ENCODE measurements at places on chromosomes 6 and 20.
A peak's percentile ranks its signal among the peaks of the same experiment; 100 is the strongest.

- no peak for DNase-seq
Measured at GRCh38 chr6:164013480-164014208, 599.1 kb downstream of the QKI start.

GRCh38 chr6:20640181-20640580, 105.9 kb downstream of the CDKAL1 start:
- no peak for DNase-seq

DNA sequence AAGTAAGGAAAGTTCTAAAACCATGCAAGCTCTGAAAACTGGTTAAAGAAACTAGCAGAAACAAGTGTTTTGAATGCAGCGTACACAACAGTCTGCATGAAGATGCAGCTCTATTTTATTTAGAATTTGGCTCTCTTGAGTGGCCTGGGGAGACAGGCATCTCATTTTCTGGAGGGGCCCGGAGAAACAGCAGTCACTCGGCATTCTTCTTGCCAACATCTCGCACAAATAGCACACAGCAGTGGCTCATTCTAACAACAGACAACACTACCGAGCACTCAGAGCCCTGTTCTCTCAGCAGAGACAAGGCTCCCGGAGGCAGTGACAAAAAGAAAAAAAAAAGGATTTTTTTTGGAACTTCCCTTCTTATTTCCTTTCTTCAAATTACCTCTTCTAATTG, 108.5 kb upstream of the STMND1 start:
- DNase-seq = no peak

DNA sequence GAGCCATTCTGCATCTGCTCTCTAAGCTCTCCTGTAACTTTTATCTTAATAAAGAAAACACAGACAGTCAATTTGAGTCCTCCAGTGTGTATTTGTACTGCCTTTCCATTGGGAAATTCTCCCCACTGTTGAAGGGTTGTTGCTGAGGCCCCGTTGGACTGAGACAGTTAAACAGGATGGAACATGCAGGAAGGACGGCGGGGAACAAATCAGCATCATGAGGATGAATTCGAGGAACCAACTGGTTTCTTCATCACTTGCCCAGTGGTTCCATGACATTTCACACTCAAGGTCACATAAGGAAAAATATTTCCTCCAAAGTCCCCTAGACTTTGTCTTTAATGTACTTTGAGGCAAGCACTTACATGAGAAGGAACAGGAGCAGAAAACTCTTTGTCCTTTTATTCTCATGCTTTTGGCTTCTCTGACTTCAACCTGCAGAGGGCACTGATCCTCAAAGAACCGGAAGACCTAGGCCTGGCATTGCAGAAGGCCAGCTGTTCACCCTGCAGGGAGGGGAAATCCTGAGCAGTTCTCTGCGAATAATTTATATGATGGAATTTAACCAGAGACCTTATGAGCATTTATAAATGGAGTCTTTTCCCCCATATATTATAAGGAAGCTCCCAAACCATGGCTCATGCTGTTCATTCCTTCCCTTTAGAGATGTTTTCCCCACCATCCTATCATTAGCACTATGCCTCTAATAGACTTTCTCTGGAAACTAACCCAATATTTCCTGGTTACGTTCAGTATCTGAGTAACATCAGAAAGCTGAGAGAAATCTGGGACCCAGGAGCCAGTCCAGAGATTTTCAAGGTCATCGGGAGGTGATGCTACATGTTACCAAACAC, 55.2 kb upstream of the ADGRF1 start:
- peak; percentile 13 for DNase-seq

GRCh38 chr6:16272201-16272600, 33.8 kb downstream of the GMPR start:
- DNase-seq = no peak

DNA sequence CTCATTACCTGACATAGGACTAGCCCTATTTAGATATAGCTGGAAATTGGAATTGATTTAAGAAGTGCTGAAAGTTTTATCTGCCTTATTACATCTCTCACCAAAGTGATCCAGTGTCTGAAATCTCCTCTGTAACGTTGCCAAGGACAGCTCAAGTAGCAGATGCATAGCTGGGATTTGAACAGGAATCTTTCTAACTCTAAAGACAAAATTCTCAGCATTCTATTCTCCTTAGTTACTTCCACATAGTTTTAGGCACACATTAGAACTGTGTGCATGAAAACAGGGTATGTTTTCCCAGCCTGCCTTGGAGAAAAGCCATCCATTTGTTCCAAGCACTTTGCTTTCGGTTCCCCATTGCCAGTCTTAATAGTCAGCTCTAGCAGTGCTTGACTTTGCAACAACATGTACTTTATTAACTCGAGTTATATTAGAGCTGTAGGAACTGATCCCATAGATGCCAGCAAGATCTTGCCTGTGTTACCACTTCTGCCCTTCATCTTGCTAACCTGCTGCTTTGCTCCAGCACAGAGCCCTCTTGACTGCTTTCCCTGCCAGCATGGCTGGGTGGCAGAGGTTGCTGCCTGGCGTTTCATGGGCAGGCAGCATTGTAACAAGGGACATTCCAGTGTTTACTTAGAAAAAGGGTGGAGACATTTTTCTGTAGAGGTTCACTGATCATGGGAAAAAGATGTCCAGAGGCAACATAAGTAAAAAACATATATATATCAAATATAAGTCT, 56.1 kb upstream of the STMND1 start:
- DNase-seq = no peak

GRCh38 chr6:111530218-111530617, 47.2 kb upstream of the REV3L start:
- no peak for DNase-seq

DNA sequence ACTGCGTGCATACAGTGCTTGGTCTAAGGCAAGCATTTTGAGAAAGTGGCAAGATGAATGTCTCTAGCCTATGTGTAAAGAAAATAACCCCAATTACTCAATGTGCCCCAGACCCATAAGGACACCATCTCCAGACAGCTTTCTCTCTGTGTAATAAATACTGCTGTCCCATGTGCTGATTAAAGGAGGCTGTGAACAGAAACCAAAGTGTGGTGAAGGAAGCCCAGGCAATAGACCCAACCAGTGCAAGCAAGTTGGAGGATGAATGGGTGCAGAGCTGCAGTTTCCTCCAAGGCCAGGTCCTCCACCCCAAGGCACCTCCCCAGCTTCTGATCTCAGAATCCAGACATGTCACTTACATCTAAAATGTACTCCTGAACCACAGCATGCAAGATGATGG, 60.6 kb downstream of the TRAM2 start:
- DNase-seq = no peak

DNA sequence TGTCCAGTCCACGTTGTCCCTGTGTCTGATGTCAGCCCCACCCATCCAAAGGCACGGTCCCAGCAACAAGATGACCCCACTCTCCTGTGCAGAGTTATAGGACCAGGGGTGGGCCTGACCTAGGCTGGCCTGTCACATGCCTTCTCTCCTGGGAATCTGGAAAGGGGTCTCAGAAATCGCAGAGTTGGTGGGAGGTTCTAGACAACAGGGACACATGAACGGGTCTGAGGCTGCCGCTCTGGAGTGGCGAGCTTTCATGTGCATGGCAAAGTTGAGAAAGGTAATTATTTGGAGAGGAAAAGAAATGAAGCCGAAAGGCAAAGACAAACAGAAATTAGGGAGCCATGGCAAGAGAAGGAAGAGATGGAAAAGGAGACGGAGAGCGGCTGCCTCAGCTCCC, 29.5 kb downstream of the BFSP1 start:
- DNase-seq = no peak

DNA sequence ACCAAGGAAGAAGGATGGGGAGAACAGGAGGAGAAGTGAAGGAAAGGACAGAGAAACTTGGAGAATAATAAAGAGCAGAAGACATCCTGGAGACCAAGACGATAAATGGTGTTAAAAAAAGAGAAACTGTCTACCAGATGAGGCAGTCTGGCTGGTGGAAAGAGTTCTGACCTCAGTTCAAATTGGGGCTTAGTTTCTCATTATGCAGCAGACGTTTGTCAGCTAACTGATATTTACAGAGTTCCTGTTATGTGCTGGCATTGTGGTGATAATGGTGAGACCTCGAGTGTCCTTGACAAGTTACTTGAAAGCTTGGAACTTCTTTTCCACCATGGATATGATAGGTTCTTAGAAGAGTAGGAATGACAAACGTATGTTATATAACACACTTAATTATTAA, 142.7 kb downstream of the LRRC1 start:
- DNase-seq = no peak

DNA sequence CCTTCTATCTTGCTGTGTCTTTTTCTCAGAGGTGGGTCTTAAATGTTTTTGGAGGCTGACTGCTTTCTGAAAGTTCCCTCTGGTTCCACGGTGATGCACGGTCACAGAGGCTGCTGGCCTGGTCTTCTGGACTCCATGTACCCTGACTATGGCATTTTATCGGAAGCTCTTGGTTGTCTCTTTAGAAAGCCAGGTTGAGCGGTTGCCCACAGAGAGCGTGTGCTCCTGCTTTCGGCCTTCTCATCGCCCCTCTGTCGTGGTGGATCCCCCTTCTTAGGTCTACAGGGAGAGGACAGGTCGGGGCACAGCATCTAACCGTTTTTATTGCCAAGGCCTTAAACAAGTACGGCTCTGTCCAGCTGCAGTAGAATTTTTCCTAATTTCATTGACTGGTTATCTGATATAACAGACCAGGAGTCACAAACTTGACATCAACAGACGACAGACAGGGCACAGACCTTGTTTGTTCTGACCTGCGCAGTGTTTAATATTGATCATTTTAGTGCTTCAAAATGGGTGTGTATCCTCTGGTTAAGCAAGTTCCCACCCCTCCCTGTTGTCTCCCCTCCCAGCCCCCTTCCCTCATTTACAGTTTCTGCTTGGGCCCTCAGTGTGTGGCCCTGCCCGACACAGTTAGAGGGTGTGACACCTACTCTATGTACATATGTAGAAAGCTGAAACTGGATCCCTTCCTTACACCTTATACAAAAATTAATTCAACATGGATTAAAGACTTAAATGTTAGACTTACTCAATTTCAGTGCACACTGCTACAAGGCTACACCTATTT, 24.7 kb downstream of the SYTL3 start:
- no peak for DNase-seq

GRCh38 chr6:11179088-11179418, 53.4 kb downstream of the NEDD9 start:
- no peak for DNase-seq

GRCh38 chr6:41689171-41690008, 46.0 kb downstream of the TFEB start:
- DNase-seq = no peak

GRCh38 chr6:113281014-113281413, 576.1 kb upstream of the MARCKS start:
- no peak for DNase-seq

- DNase-seq = no peak
Measured at GRCh38 chr20:44151621-44152416, 35.2 kb downstream of the JPH2 start.

DNA sequence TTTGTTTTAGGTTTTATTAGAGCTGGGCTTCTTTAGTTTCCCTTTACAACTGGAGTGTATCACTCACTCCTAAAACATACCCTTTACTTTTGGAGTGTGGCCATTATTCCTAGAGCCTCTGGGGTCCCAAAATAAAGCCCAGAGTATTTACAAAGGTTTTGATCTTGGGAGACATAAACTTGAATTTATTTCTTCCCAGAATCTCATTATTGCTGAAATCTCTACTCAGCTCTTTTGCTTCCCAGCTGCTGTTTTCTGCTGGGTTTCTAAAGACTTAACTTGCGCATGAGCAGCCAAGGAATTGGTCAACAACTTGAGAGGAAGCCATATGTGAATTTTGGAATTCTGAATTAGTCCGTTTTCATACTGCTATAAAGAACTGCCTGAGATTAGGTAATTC, 94.5 kb upstream of the NRSN1 start:
- DNase-seq = no peak

- DNase-seq = no peak
Measured at GRCh38 chr6:145809785-145810184, 4.8 kb downstream of the FBXO30 start.

DNA sequence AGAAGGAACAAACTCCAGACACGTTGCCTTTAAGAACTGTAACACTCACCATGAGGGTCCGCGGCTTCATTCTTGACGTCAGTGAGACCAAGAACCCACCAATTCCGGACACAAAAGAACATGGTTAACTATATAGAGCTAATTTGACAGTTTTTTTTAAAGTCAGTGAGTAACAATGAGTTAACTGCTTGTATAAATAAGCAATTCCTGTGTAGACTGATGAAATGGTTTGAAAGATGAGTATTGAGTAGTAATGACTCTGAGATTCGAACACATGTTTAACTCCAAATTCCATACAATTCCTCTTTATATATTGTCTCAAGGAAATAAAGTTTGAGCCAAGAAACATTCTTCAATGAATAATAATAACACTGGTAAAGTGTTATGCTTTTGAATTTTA, 478.0 kb downstream of the MMUT start:
- DNase-seq = no peak

GRCh38 chr6:159217595-159218275, 48.5 kb downstream of the FNDC1 start:
- peak; percentile 15 for DNase-seq

- DNase-seq = no peak
Measured at GRCh38 chr6:13916230-13916944, 8.4 kb upstream of the RNF182 start.

DNA sequence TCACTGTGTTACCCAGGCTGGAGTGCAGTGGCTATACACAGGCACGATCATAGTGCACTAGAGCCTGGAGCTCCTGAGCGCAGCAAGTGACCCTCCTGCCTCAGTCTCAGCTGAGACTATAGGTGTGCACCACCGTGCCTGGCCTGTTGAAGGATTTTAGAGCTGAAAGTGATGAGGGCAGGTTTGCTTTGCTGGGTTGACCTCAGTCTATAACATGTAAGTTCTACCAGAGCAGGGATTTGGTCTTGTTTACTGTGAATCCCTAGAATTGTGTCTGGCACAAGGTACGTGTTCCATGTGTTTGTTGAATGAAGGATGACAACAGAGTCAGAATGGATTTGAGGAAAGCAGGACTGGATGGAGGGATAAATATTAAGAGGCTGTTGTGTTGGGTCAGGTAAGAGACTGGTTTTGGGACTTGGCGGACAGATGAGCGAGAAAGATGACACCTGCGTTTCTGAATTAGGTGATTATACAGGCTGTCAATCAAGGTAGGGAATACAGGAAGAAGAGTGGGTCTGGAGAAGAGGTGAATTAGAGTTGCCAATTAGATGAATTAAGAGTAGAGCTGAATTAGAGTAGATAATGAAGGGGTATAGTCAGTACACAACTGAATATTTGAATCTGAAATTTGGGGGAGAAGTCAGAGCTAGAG, 6.5 kb downstream of the ASXL1 start:
- DNase-seq = no peak

DNA sequence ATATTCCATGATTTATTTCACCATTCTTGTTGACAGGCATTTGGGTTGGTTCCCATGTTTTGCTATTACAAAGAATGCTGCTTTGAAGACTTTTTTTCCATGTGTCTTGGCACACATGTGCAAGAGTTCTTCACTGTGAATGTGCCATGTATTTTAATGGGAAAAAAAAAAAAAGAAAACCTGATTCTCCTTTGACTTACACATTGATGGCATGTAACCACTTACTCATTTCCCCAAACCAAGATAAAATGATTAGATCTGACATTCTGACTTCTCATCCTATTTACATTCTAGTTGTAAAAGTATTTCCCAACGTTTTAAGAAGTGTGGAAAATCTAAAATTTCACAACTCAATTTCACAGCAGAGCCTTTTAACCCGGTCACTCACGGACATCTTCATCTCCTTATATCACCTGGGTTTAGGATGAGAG, 4.4 kb downstream of the CAP2 start:
- no peak for DNase-seq

Data from stimulated activated CD4-positive, alpha-beta T cell treated with anti-CD3 and anti-CD28 coated beads, Interleukin-2, amount 100 ng/mL, for 48 hours (primary cell).